ENCODE measurements at places on chromosomes 12 and 14. TPM values are rescaled to one million over a fixed set of nuclear protein-coding genes. Genes with fewer than 3 reads are reported as not detected.

DNA sequence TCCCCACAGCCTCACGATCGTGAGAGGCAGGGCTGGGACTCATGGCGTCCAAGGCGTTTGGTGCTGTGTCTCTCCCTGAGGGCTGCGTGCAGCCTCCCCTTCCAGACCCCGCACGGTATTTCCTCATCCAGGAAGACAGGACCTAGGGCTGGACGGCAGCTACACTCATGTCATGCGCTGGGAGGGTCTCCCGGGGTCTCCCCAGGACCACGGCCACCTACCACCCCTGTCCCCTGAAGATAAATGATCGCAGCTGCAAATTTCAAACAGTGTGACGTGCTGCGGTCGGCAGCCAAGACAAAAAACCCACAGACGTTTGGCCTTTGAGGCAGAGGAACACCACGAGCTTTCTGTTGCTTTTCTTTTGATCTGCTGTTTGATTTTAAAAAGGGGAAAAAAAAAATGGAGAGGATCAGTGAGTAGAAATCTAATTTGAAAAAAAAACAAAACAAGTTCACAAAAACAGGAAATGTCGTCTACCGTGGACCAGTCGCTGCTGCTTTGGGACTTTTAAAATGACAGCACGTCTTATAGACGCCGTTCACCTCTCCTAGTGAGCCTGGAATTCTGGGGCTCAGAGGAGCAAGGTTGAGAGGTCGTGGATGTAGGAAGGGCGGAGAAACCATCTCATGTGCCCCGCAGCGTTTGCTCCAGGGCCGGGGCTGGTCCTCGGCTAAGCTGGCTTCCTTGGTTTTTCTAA, 237.6 kb downstream of the SLC41A2 start:
- no peak for DNase-seq

CAPRIN2 gene
- total RNA-seq: 7.2 TPM

GRCh38 chr14:37172936-37173614, 669 bp upstream of the SLC25A21 start:
- DNase-seq: no peak

TNFAIP2 gene
- total RNA-seq: 27.9 TPM

ANO4 gene
- total RNA-seq: 0.35 TPM

KERA gene
- total RNA-seq: not detected

DNA sequence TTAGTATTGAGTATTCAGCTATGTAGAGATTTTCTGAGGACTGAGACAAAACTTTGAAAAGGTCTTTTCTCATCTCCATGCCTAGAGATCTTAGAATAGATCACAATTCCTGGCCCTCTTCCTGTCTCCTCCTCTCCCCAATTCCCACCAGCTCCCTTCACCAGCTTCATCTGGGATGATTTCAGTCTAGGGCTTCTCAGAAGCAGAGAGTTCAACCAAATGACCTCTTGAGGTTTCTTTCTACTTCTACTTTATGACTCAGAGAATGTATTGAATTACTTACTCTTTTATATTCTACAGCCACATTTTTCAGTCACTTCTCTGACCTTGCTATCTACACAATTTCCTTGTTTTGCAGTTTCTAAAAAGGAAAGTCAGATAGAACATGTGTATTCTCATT, 19.4 kb upstream of the SNX6 start:
- DNase-seq: no peak

- DNase-seq: no peak
Observed at GRCh38 chr12:103441437-103442181, 54.2 kb downstream of the C12orf42 start.

DNA sequence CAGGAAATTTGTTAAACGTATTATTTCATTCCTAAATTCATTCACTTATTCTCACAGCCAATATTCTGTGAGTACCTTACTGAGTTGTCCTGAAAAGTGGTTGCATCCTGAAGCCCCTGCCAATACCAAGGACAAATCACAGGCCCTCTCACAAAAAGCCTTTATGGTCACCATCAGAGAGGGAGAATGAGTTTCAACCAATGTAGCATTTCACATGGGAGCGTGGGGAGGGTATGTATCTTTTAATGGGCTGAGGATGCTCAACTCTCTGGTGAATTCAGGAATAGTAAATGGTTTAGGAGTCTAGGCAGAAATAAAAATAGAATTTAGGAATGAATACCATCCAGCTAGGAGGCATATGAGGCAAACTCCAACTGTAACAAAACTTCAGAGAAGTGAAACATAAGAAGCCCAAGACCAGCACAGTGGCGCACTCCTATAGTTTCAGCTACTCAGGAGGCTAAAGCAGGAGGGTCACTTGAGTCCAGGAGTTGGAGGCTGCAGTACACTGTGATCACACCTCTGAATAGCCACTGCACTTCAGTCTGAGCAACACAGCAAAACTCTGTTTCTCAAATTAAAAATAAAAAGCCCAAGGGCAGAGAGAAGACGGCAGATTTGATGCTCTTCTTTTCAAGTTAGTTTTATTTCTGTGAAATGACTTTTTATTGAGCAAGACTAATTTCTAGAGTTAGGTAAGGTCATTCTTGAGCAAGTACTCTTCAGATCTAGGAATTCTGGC, 142.7 kb downstream of the HMGA2 start:
- no peak for DNase-seq

DNA sequence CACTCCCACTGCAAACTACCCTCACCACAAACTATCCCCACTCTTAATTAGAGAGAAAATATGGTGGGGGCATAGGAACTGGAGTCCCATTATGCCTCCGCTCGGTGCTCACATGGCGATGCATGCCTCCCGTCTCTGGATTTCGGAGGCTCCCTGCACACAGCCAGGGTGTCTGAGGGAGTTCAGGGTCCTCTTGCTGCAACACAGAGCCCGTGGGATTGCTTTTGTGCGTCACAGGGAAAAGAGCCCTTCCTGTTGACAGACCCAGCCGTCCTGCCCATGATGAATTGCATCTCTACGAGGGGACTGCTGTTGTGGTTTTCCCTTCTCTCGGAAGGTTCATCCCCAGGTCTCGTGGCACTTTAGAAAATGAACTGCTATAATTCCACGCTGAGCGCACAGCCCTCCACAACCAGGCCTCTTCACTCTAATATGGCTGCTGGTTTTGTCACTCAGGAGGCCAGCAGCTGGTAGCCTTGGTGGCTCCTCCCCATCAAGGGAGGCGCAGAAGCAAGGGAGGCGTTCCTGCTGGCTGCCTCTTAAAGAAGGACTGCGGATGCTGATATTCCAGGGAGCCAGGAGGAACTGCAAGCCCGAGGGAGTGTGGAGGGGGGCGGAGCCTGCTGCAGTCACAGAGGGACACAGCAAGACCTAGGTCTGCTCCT, 158.0 kb downstream of the KCNA5 start:
- no peak for DNase-seq

DNA sequence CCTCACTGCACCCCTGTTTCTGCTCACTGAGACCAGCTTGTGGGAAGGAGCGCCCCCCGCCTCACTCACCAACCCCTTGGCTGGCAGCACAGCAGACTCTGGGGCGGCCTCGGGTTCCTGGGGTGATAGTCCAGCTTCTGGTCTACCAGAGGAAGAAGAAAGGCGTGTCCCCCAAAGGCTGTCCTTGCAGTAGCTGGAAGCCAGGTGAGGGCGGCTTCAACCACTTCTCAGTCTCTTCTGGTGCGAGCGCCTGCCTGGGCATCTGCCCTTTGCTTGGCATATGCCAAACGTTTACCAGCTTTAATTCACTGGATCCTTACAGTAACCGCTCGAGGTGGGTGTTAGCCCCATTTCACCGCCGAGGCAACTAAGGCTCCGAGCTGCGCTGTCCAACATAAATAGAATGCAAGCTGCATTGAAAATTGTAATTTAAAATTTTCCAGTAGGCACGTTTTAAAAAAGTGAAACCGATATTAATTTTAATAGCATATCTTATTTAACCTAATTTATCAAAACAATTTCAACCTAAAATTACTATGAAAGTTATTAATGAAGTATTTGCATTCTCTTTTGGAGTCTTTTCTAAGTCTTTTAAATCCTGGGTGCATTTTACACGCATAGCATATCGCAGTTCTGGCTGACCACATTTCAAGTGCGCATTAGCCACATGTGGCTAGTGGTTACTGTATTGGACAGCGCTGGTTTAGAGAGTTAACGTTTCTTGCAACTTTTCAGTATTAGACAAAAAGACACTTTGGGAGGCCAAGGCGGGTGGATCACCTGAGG, 872 bp downstream of the FAM177A1 start:
- DNase-seq: peak; percentile 70

Data from left lobe of liver (tissue), 2 donors.